GM23248 (cell line): ENCODE measurements at places on chromosomes 6 and 20. TPM values are rescaled to one million over a fixed set of nuclear protein-coding genes. Genes with fewer than 3 reads are reported as not detected.

- DNase-seq: no peak
These were observed 86.1 kb upstream of the ZNF217 start for GRCh38 chr20:53679597-53680309.

DNA sequence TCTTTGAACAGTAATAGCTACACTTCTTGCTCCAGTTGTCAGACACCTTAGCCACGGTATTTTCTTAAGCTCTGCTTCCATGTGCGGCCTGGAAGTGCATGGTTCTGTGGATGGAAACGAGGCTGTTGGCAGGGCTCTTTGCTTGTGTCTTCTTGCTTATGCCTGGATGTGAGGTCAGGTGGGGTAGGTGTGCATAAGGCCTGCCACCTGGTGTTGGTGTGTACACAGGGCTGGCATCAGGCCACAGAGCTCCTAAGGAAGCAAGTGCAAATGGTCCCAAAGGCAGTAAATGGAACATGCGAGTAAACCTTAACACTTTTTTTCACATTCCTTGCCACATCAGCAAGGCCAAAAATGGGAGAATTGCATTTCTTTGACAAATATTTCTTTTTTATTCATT is 158.1 kb upstream of the GMDS start:
- DNase-seq: no peak

The SYCP2 gene
- polyA plus RNA-seq: 0.24 and 0.39 TPM in 2 replicates

- peak; percentile 92 for DNase-seq
These were observed 31.9 kb downstream of the FOXO3 start for GRCh38 chr6:108592371-108593337.

- DNase-seq: no peak
These were observed 49.2 kb downstream of the CDKAL1 start for GRCh38 chr6:20583444-20583800.

GRCh38 chr20:45964006-45964400 is 8.0 kb downstream of the ZNF335 start:
- DNase-seq: no peak

The BNIP5 gene
- polyA plus RNA-seq: not detected in 2 replicates

- DNase-seq: no peak
These were observed 1187.3 kb upstream of the CITED2 start for GRCh38 chr6:140561701-140562100.

- no peak for DNase-seq
These were observed 31.3 kb upstream of the E2F3 start for GRCh38 chr6:20370393-20370792.

The CTCFL gene
- not detected in 2 replicates for polyA plus RNA-seq

DNA sequence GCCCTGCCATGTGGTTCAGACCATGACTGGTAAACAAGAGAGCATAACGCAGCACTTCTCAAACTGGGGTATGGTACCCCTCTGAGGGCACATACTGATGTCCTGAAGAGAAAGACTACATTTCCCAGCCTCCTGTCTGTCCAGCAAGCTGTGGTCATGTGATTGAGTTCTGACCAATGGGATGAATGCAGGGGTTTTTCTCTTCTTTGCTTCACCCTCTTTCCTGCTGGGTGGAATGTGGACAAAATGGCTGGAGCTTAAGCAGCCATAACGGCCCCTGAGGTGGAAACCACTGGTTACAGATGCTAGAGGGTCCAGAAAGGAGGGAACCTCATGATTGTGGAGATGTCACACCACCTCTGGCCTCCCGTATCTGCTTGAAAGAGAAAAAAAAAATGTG is 19.4 kb upstream of the KCNB1 start:
- DNase-seq: peak; percentile 51

The FAM83C gene
- polyA plus RNA-seq: not detected in 2 replicates

GRCh38 chr6:32113386-32114352 is 4.5 kb upstream of the TNXB start:
- DNase-seq: peak; percentile 98

The TBXT gene
- polyA plus RNA-seq: not detected in 2 replicates

The KIAA1755 gene
- polyA plus RNA-seq: 3.6 and 4.0 TPM in 2 replicates

The ERVFRD-1 gene
- polyA plus RNA-seq: 0.05 TPM in 1 of 2 replicates, not detected in the other

GRCh38 chr6:166855416-166855815 is 100.9 kb downstream of the RNASET2 start:
- no peak for DNase-seq

The PPP1R14C gene
- polyA plus RNA-seq: 9.4 and 10.1 TPM in 2 replicates

The ELOVL2 gene
- 0.29 and 0.42 TPM in 2 replicates for polyA plus RNA-seq

DNA sequence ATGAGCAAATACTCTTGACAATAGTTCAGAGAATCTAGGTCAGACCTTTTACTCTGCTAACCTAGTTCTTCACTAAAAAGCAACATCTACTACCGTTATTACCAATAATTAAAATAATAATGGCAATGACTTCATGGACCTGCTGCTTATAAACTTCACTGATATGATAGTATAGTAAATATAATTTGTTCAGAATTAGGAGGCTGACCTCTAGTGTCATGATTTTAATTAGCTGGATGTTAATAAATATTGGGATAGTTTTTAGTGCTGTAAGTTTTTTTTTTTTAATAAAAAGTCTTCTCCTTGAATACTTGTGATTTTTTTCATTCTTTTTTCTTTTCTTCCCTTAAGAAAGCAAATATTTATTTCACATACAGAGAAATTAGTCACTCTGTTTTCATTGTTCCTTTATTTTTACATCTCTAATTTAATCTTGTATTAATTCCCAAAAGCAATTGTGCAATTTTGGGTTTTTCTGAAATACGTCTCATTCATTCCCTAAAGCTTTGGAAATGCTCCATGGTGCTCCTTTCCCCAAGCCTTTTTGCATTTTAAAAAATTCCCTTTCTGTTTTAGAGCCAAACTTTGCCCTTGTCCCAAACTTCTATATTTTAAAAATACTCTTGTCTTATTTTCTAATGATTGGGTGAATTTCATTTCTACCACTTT is 46.6 kb upstream of the UST start:
- peak; percentile 71 for DNase-seq

The SUMO4 gene
- polyA plus RNA-seq: 0.18 and 0.23 TPM in 2 replicates

DNA sequence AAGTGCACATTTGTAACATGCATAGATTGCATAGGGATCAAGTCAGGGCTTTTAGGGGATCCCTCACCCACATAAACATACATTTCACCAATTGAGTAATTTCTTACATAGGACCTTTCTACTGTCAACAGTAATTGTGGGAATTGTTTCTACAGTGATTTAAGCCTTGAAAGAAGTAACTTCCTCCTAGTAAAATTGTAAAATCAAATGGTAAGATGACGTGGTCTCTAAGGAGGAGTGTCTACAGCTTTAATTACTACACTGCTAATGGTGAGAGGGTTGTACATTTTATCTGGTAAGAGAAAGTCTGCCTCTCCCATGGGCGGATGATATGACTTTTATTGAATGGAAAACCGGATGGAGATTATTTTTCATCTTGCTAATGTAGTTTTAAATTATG is 98.0 kb downstream of the RPP40 start:
- no peak for DNase-seq

The HLA-DMA gene
- polyA plus RNA-seq: 5.6 and 6.2 TPM in 2 replicates

DNA sequence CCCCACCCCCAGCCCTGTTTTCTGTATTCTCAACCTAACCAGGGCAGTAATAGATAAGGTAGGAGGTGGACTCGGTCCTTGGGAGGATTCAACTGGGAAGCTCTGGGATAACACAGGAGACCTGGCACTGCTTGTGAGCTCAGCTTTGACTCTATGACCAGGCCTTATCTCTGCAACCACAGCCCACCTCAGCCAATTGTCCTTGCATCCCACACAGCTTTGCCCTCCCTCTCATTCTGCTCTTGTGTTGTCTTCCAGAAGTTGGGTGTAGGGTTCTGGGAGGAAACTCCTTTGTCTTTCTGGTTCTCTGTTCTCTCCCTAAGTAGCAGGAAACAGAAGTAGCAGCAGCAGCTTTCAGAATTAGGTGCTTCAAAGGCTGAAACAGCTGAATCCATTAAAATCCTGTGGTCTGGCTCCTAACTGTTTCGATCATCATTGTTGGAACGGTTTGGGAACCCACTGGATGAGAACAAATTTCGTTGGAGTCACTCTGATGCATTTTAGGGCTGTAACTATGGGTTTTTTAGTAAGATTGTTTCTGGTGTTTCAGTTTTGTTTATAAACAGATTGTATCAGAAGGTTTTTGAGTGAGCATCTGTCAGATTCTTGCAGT is 32.4 kb upstream of the SNX9 start:
- DNase-seq: peak; percentile 39

DNA sequence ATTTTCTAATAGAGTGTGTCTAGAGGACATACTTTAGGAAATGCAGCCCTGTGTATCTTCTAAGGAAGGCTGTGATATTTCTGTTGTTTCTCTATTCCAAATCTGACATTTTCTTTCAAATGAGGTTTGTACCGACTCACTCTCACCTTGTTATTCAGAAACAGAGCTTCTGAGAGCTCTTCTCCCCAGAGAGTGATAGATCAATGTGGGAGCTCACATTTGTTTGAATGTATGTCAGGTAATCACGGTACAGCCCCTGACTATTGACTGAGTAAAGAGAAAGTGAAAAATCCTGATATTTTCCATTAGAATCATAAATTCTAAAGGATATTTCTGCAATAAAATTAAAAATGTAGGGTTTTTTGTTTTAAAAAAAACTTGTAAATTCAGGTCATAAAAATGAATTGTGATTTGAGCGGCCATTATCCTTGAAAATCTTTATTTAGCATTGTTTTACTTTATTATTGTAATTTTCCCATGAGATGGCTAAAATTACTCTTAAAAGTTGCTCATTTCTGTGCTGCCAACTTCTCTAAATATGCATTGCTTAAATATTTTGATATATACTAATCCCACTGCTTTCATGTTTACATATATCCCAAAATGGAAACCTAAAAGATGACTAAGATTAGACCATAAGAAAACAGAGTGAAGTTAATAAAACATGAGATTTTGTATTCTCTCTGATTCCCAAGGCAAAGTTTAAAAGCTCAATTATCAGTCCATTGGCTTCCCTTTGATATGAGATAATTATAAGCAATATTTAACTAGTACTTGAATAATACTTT is 1226.8 kb upstream of the CITED2 start:
- DNase-seq: no peak

DNA sequence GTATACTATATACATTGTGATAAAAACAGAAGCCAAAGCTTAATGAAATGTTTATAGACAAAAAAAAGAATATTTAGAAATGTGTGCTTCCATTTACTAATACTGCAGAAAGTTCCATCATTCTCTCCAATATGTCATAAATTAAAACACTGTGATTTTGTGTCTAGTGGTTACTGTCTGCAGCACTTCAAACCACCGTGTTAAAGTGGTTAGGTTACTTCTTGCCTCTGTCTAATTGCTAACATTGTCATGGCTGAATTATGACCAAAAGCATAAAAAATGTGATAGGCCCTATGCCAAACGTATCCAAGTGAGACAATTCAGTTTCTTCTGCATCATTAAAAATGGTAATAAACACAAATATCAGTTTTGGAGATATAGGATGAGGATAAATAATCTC is 52.7 kb upstream of the CST5 start:
- no peak for DNase-seq

The FERMT1 gene
- polyA plus RNA-seq: 1.2 and 2.1 TPM in 2 replicates

The CLVS2 gene
- not detected in 2 replicates for polyA plus RNA-seq

DNA sequence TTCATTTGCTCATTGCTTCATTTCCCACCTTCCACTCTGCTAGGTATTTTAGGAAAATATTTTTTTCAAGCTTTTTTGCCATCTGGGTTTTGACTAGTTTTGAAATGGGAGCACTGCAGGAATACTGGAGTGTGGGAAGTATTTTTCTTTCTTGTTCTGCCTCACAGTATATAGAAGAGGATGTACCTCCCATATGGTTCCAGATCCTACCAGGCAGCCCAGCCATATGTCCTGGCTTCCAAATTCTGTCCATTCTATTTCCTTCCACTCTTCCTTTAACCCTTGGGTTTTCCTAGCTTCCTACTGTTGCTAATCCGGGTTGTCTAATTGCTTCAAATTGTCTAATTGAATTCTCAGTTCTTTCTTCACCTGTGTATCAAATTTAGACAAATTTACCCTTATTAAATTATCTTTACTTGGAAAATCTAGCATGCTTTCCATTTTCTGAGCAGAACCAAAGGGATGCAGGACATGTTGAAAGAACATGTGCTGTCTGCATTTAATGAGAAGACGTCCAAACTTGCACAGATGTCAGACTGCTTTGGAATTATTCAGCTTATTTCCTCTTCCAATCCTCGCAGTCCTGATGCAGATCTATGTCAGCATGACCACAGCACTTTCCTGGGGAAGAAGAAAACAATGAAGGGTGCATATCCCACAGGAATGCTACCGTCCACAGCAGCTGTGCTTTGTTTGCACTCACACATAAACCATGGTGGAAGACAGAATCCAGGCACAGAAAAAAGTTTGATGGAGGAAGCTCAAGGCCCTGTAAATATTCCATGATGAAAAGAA is 1273.9 kb upstream of the MAP3K7 start:
- no peak for DNase-seq

The RIN2 gene
- 45.3 and 45.6 TPM in 2 replicates for polyA plus RNA-seq

GRCh38 chr6:133764008-133764753 is 124.7 kb upstream of the TCF21 start:
- peak; percentile 75 for DNase-seq

DNA sequence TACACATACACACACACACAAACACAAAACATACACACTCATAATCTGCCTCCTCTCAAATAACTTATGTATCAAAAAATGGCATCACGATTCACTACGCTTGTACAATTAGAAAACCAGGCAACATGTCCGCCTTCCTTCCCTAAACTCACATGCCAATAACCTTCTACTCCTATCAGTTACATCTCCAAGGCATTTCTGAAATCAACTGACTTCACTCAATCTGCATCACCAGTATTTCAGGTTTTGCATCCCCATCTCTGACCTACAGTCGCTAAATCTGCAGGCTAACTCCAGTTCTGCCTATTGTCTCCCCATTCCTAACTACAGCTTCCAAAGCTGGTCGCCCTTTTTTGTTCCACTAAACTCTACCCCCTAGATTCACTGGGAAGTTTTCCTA is 217.5 kb downstream of the PTPRK start:
- no peak for DNase-seq

- no peak for DNase-seq
These were observed 141.8 kb upstream of the PTPN1 start for GRCh38 chr20:50368386-50368785.

GRCh38 chr20:33810259-33810658 is 889 bp upstream of the CHMP4B start:
- DNase-seq: no peak

- DNase-seq: no peak
These were observed 145.6 kb downstream of the JARID2 start for GRCh38 chr6:15391500-15391899.

DNA sequence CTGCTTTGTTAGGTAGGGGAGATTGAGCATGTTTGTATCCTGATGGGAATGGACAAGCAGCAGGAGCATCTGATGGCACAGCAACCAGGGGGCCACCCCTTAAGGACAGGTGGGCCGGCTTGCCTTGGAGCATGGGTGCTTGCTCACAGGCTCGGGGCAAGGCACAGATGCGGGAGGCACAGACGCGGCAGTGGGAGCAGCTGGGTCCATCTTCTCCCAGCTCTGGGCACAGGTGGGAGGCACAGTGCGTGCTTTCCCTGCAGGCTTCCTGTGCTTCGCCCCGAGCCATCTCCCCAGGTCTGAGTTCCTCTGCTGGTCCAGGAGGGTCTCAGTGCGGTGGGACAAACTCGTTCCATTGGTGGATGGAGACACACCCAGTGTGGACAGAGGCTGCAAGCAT is 73.6 kb upstream of the BHLHE23 start:
- no peak for DNase-seq

- DNase-seq: peak; percentile 66
These were observed 131.2 kb upstream of the BTN3A2 start for GRCh38 chr6:26233649-26234420.
